ACHN (cell line): ENCODE measurements at places on chromosomes 7 and 10.

- DNase-seq = no peak
These were observed 22.2 kb downstream of the DNAJB12 start for GRCh38 chr10:72332423-72333111.

DNA sequence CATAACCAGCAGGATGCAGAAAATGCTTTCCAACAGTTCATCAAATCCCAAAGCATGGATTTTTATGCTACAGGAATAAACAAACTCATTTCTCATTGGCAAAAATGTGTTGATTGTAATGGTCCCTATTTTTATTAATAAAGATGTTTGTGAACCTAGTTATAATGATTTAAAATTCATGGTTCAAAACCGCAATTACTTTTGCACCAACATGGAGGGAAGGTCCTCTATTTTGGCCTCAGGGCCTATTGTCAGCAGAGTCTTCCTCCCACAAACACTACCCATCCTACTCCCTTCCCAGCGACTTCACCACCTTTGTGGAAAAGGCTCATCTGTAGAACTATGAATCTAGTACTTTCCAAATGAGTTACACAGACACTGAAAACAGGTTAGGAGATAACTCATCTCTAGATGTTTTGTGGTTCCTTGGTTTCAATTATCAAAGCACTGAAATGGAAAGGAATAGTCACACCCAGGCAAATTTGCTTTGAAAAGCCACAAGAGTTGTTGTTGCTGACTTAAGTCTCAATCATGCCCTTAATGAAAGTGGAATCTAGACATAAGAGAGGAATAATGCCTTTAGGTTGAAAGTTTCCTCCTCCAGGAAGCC lies 59.4 kb upstream of the FRMD4A start:
- no peak for DNase-seq

DNA sequence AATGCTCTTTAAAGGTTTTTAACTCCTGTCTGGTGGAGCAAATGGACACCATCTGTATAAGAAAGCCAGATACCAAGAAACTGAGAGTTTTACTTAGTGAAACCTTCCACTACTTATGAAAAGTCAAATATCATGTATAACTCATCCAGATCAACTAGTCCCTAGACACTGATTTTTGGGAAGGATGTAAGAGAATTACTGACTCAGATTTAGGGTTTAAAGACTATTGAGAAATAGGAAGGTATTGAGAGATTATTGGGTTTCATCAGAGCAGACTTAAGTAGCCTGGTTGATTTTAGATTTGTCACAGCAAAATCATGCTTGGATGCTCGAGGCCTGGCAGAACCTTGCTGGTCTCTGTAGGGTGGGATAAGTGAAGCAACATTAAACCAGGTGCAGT lies 3.1 kb downstream of the CSTF2T start:
- DNase-seq = no peak

- no peak for DNase-seq
These were observed 1.1 kb upstream of the LBX1 start for GRCh38 chr10:101230183-101230917.

GRCh38 chr7:17147409-17147808 lies 151.0 kb upstream of the AHR start:
- no peak for DNase-seq

- no peak for DNase-seq
These were observed 15.6 kb upstream of the CCSER2 start for GRCh38 chr10:84312816-84313215.

DNA sequence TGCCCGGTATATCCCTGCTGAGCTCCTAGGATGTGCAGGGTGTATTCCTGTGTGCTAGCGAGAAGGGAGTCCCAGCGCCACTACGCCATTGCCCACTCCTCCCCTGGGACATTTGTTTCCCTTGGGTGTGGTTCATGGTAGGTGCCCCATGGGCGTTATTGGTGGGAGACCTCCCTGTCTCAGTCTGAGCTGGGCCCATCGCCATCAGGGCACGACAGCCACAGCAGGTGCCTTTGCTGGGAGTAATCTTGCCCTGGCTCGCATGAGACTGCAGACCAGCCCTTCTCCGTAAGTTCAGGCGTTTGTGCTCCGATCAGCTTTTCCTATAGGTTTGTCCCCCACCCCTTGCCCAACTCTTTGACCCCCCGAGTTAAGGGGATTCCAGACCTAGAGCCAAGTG lies 137.3 kb upstream of the SH2B2 start:
- DNase-seq = no peak

DNA sequence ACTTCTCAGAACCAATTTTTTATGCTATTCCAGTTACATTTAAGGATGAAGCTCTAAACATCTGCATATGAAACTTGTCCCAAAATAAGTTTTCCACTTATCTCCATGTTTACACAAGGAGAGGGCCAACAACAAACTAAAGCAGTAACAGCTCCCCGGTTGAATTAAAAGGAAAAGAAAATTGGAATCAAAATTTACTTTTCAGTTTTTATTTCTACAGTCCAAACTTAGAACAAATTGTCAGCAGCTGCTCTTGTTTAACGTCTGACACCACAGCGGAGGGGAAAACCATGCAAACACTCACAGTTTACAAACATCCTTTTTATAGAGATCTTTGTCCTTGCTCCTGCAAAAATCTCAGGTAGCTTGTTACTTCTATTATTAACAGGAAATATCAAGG lies 101.3 kb downstream of the COL28A1 start:
- DNase-seq = no peak

- no peak for DNase-seq
These were observed 10.4 kb downstream of the RAPGEF5 start for GRCh38 chr7:22346383-22347107.

- no peak for DNase-seq
These were observed 25.7 kb downstream of the MACROH2A2 start for GRCh38 chr10:70078329-70078728.

DNA sequence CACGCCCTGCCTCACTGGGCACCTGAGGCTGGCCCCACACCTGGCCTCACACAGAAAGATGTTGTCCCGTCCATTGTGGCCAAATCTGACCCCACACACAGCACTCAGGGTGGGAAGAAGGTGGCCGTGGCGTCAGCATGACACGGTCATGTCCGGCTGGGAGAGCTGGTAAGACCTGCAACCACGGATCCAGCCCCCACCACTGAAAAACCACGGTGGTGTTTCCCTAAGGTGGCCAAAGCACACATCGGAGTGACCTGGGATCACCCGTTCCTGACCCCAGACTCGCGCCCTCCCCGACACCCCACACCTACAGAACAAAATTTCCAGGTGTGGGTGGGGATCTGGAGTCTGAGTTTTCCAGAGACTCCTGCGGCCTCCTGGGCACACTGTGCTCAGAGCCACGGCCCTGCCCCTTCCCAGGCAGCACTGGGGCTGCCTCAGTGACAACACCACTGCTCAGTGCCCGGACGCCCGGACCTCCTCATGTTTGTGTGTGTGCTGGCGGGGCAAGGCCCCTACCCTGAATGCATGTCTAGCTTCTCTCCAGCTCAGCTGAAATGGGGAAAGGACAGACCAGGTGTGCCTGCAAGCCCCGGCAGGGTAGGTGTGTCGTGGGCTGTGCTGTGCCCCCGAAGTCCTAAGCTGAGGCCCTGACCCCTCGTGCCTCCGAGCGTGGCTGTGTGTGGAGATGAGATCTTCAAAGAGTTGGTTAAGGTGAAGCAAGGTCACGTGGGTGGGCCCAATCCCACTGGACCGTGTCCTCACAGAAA lies 36.1 kb downstream of the STK32C start:
- DNase-seq = no peak
